ENCODE measurements at places on chromosomes 7 and 10.

DNA sequence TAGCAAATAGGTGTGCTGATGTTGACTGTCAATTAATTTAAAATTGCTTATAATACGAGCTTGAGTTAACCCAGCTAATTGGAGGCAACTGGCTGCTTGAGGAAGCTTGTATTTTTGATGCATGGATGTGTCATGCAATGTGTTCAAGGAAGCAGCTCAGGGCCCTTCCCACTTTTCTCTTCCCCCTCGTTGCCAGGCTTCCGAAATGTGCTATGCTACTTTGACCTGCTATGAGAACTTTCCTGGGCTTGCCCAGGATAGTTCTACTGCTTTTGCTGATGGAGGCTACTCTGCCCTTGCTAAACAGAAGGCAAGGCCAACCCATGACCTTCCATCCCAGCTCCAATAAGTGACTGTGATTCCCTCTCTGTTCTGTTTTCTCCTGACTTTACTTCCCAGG, 24.4 kb downstream of the PLCE1 start:
- DNase-seq: no peak

GRCh38 chr7:134089446-134089845, 37.7 kb upstream of the LRGUK start:
- no peak for DNase-seq

DNA sequence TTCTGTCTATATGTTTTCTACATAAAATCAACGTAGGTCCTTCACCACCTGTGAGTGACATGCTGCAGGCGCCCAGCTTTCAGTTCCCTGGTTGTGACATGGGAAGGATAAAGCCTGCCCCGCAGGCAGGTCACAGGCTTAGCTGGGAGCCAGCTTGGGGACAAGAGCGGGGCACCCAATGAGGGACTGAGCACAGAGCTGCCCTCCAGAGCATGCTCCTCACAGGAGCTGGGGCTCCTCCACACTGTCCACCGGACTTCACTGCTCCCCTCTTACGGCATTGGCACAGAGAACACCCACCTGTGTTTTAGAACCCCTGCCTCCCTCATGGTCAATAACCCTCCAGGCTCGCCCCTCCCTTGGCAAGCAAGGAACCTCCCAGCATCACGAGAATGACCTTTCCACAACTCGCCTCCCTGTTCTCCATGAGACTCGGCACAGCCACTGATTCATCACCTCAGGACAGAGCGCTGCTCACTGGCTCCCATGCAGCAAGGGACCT, 187.1 kb downstream of the TNS3 start:
- no peak for DNase-seq

- no peak for DNase-seq
Observed at GRCh38 chr7:121831801-121832200, 41.2 kb upstream of the PTPRZ1 start.

- DNase-seq: peak; percentile 79
Observed at GRCh38 chr10:3482200-3482993, 302.6 kb downstream of the KLF6 start.

GRCh38 chr7:44534087-44534486, 7.0 kb downstream of the NPC1L1 start:
- DNase-seq: no peak

DNA sequence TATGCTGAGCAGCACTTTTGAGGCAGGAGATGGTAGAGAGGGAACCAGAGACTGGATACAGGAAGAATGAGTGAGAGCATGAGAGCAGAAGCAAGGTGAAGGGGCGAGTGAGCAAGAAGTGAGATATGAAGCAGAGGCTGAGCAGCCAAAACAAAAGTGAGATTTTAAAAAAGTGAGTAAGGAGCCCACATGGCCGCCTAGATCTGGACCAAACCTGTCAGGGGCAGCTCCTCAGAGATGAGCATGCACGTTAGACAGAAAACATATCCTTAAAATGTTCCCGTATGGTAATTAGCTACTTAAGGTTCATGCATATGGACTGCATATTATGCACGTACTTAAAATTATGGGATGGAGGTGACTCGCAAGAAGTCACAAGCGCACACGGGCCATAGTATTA, 22.5 kb downstream of the TMEM176A start:
- DNase-seq: no peak

GRCh38 chr7:128939075-128939860, 1.5 kb downstream of the IRF5 start:
- no peak for DNase-seq

- DNase-seq: no peak
Observed at GRCh38 chr7:36185092-36185491, 32.0 kb downstream of the EEPD1 start.

- DNase-seq: no peak
Observed at GRCh38 chr7:30445770-30446169, 32.8 kb downstream of the NOD1 start.

DNA sequence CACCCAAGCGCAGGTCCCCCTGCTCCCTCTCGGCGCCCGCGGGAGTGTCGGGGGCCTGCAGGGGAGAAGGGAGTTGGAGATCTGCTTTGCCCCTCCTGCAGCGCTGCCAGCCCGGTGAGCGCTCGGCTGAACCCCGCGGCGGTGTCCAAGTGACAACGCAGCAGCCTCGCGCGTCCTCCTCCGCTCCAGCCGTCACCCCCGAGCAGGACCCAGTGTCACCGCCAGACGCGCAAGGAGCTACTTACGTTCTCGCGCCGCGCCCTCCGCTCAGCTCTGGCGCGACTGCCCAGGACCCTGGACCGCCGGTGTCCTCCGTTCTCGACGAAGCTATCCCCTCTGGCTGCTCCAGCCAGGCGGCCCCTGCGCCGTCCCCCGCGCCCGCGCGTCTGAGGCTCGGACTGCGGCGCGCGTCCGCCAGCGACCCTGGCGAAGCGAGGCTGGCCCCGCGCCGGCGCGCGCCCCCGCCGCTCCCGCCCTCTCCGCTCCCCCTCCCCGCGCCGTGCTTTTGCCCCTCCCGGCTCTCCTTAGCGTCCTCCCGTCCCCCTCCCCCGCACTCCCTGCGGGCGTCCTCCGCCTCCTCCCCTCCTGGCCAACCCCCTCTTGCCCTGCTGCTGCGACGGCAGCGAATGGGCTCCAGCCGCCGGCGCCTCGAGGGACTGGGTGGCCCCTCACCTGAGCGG, at the start of gene NRCAM:
TSS of gene NRCAM (minus strand) at position 439 of the 680 bp plus-strand sequence. CDS start 216,372 bp downstream, outside the sequence.
- DNase-seq: no peak

DNA sequence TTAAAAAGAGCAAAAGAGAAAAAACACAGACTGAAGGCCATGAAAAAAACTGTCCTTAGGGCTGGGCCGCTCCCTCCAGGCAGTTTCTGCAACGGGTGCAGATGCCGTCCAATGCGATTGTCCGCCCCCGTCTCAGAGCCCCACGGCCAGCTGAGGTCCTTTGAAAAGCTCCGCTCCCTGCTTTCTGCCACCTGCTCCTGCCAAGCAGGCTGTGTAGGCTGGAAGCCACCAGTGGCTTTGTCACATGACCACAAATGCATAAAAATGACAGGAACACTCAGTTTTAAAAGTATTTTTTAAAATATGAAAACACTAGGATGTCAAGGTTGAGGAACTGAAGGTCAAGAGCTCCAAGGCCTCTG, 71.7 kb downstream of the AMZ1 start:
- DNase-seq: no peak

GRCh38 chr10:76001019-76001418, 569.6 kb downstream of the LRMDA start:
- no peak for DNase-seq

- no peak for DNase-seq
Observed at GRCh38 chr7:74182453-74183090, 8.4 kb downstream of the EIF4H start.

DNA sequence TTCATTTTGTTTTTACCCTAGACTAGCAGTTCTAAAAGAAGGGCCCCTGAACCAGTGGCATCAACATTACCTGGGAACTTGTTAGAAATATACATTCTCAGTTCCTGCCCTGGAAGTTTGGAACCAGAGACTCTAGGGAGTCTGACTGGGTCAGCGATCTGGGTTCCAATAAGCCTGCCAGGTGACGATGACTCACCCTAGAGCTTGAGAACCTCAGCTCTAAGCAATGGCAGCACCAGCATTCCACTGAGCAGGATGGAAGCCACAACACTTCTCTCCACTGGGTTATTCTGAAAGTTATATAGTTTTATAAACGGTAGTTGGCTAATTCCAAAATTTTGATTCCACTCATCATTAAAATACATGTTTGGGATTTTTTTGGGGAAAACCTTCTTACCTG, 97.0 kb upstream of the AMPH start:
- no peak for DNase-seq

DNA sequence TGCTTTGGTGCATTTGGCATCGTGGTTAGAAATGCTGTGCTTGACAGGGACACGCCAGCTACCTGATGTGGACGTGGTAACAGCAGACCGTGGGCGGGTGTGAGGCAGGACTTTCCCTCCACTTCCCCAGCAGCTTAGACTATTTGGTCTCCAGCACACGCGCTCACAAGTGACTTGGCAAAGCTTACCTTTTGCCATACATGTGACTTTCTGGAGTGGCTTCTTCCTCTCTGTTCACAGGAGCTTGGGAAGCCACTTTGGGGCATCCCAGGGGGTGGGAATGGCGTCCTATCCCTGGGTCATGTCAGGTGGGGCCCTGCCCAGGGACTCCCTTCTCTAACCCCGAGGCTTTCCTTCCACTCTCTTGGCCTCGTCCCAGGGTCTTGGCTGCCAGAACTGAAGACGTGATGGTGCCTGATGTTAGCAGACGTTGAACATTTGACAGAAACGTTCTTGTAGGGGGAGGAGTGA, 228.7 kb upstream of the KLF6 start:
- no peak for DNase-seq

DNA sequence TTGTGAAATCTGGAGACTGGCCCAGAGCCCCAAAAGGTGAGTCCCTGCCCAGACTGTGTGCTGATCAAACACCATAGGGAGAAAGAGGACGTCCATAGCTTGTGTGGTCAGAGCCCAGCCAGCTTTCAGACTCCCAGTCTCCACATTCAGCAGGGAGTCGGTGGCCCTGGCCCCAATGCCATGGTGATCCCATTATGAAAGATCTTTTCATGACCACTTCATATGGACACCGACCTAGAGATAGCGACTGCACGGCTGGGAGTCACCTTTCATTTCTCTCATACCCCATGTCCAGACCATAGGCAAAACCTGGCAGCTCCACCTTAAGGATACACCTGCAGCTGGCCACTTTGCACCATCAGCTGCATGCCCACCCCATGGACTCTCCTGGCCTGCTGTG, 126.4 kb downstream of the ARHGAP22 start:
- DNase-seq: no peak

GRCh38 chr10:122487174-122487765, 25.9 kb downstream of the HTRA1 start:
- DNase-seq: no peak

DNA sequence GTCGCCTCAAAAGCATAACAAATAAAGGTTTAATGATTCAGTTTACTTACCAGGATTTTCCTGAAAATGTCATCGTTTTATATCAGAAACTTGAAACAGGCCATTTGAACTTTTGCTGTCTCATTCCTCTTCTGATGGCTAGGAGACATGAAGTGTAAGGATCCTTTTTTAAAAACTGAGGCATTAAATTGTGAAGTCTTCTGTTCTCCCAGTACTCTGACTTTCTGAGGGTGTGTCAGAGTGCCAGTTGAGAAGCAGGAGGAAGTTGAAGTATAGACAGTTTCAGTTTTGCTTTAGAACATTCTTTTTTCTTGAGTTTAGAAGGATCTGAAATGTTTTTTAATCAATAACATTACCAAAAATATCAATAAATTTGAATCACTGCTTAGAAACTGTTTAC, at the start of gene SAMD9L:
TSS of gene SAMD9L (minus strand) at position 242 of the 400 bp plus-strand sequence. CDS start 12,414 bp downstream, outside the sequence.
- no peak for DNase-seq

DNA sequence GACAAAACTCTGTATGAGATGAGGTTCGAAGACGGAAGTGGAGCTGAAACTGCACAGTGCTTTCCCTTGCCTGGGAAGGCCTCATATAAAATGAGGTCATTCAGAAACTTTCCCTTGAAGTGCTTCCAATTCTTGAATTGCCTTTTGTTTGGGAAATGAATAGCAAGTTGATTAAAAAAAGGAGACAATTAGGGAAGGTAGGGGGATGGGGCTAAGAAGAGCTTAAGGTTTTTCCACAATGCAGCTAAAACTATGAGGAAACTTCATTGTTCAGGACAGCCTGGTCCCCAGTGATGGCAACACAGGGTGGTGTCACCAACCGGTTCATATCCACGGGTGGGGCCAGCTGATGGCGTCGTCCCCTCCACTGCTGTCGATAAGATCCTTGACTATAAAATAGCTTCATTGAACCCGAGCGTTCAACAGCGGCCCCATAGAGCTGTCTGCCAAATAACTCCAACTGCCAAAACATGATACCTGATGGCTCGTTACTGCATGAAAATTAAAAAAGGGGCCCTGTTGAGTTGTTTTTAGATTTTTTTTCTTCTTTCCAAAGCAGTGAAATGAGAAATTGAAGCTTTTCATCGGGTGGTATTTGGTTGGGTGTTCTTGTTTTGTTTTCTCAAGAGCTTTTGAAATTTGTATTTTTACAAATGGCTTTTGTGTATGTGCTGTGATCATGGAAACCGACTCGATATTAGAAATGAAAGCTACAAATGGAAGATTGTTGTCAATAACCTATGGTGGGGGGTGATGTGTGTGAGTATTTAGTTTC, 2.8 kb upstream of the CELF2 start:
- no peak for DNase-seq

DNA sequence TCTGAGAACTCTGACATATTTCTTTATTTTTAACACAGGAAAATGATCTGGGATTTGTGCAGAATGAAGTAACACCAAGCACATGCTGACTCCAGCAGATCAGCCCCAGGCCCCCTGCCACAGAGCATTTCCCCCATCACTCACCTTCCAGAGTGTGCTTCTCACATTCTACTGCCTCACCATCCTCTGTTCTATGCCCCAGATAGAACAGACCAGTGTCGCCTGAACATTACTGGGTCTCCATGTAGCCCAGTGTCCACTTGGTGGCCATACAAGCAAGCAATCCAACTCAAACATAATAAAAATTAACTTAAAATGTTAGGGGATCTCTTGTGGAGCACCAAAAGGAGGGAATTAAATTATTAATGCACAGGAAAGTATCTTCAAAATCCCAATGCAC, 58.8 kb downstream of the SORBS1 start:
- DNase-seq: no peak

- no peak for DNase-seq
Observed at GRCh38 chr10:3064423-3064822, 2.9 kb upstream of the PFKP start.

- no peak for DNase-seq
Observed at GRCh38 chr10:103493916-103494877, 692 bp downstream of the NEURL1 start.

DNA sequence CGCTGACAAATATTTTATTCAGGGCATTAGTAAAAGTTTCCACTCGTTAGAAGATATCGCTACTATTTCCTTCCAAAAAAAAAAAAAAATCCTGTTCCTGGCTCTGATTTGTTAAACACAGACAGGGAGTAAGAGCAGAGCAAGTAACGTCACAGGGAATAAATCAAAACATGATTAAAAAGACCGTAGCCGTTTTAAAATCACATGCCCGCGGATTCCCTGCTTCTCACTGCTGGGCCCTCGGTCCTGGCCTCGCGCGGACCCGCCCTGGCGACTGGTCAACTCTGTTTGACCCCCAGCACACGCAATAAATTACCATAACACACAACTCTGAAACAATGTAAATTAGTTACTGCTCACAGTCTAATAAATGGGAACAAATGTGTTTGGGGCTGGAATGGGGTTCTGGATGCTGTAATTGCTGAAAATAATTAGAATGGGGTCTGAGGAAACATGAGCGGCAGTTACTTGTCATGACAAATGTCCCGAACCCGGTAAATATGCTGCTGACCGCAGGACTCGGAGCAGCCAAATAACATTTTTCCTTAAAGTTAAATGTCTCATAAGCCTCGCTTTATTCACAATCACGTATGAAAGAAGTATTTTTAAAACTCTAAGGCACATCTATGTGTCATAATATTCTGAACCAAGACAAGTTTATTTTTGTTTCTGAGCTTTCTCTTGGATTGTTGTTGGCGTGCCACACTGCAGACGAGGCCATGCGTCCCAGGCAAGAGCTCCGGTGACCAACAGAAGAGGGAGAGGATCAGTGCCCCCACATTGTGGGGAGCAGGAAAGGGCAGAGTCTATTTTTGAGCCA, 17.9 kb downstream of the EBF3 start:
- no peak for DNase-seq

Data from keratinocyte (primary cell).